Activated CD8-positive, alpha-beta memory T cell treated with anti-CD3 and anti-CD28 coated beads for 4 hours (primary cell): ENCODE measurements at places on chromosomes 3 and 15.

DNA sequence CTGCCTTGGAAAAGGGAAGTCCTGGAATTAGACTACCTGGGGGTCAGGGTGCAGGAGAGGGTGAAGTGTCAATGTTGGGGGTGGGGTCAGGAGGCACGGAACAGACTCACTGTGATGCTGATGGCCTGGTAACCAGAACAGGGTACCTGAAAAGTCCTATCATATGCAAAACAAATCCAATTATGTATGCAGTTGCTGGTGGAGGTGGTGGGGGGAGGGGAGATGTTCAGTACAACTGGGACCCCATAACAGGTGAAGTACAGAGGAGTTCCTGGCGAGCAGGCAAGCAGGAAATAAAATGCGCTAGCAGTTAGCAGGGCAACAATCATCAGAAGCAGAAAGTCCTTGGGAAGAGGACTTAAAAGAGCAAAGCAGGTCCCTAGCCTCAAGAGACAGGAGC, 4.2 kb upstream of the KATNBL1 start:
- DNase-seq = no peak

DNA sequence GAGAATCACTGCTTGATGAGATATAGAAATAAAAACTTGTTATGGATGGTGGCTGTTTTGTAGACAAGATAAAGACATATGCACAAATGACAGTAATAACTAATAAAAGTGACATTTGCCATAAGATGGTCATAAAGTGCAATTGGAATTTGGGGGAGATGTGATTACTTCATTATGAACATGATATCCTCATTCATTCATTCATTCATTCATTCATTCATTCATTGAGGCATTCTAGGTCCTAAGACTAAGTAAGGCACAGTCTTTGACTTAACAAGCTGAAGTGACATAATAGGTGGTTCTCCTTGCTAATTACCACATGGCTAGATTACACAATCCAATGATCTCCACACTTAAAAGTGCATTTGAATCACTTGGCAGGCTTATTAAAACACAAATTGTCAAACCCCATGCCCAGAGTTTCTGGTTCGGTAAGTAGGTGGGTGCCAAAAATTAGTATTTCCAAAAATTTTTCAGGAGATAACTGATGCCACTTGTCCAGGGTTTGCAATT, 18.9 kb downstream of the RAP2B start:
- DNase-seq = no peak

DNA sequence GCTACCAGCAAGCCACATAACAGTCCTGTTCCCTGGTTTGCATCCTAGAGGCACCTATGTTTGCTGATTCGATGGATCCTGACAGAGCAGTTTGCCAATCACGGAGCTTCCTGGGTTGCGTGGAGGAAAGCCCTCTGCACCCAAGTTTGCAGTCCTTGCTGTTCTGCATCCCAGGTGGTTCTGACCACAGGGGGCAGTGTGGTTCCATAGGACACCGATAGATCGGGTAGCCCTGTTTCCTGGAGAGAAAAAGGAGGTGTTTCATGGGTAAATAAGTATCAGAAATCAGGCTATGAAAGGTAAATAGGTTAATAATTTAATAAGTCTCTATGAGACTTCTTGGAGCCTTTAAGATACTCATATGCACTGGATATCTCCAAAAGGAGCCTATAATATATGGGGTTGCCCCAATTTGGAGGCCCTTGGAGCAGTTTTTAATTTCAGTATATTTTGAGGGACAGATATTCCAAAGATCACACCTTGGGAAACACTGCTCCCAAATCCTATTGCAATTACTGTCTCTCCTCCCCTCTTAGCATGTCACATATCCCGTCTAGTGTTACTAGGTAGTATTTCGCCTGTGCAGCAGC, 194.6 kb upstream of the TPM1 start:
- DNase-seq = no peak

DNA sequence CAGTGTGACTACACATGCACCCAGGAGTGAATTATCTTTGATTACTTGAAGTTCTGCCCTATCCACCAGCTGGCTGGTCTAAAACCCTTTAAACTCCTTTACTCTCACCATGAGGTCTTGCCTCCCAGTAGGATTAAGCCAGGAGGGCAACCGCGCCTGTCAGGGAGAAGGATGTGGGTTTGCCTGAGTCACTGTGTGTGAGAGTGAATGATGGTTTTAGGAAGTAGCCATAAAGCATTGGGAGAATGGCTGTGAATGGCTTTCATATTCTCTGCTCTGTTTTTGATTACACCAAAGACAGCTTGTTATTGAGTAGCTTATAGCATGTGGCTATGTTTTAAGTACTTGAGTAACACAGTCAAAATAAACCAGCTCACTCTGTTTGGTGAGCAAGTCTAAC, 637.7 kb upstream of the TBL1XR1 start:
- DNase-seq = no peak

DNA sequence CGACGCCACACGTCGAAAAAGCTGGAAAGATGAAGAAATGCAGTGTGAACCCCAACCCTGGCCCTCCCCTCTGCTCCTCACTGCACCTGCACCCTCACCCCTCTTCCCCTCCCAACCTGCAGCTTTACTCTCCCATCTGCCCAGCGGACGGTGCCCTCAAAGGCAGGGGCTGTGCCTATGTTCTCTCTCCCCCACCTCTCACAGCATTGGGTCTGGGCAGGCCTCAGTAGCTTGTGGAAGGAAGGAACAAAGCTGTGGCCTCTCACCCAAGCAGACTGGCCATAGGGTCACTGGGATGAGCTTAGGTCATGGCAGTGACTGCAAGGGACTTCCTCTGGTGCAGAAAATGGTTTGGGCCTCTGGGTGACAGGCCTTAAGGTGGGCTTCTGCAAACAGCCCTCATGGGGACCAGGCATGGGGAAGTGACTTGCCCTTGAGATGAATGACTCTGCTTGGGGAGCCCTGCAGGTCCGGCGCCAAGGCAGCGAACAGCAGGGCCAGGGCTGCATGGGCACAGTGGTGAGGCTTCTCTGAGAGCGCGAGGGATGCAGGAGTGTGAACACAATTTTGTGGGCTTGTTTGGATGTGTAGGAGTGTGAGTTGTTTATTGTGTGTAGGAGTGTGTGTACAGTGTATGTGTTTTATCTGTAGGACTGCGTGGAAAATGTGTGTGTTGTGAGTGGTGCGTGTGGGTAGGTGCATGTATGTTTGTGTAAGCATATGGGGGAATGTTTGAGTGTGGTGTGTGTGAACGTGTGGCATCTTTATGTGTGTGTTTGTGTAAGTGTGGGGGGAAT, 29.2 kb downstream of the SRPRB start:
- DNase-seq = no peak

GRCh38 chr3:96986241-96986640, 171.8 kb downstream of the EPHA6 start:
- no peak for DNase-seq

DNA sequence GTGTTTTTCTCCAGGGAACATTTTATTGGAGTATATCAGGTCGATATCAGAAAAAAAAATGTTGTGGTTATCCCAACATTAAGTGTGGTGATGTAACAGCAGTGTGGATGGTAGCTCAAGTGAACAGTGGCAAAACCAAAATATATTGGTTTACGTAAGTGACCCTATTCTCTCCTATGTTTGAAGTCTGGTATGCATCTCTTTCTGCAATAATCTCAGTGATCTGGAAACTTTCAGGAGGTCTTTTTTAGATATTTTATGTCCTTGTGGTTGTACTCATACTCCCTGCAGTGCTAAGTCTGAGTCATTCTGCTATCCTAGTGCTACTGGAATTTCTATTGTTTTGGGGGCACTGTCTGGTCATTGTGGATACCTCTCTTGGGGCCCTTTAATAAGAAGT, 137.9 kb downstream of the SNRPN start:
- no peak for DNase-seq

GRCh38 chr3:28172748-28173147, 68.7 kb upstream of the CMC1 start:
- no peak for DNase-seq

DNA sequence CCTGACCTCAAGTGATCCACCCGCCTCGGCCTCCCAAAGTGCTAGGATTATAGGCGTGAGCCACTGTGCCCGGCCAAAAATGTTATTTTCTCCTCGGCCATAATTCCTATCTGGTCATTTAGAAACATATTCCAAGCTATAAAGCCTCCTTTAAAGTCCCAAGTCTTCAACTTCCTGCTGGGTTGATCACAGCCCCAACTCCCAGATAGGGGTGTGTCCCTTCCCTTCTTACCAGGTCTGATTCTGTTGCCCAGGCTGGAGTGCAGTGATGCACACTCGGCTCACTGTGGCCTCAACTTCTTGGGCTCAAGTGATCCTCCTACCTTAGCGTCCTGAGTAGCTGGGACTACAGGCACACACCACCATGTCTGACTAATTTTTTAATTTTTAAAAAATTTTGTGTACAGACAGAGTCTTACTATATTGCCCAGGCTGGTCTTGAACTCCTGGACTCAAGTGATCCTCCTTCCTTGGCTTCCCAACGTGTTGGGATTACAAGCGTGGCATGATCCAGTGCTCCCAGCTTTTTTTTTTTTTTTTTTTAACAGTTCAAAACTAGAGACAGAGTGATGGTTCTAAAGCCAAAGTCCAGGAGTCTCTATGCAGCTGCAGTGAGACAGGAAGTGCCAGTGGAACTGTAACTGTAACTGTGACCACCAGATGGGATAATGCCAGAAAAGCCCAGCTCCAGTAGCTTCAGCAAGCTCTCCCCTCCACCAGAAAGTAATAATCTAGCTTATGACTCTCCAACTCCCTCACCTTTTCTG, 8.2 kb upstream of the PRKAR2A start:
- no peak for DNase-seq
